ENCODE measurements at places on chromosomes 1 and 21.

DNA sequence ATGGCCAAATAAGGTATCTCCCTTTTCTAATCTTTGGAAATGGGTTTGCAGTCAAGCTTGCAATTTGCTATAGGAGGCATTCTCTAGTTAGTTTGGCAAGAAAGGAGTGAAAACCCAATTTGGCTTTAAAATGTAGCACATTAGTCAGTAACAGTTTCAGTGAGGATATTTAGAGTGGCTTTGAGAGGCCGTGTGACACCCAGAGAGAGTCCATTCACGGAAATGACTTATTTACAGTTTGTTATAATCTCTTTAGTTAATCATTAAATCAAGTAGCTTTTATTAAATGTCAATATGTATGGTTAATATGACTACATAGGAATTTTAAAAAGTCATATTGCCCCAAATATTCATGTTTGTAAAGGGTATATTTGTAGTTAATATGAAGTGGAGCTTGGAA, 9.6 kb downstream of the ZBTB18 start:
- DNase-seq = no peak

- no peak for DNase-seq
These were observed 69.5 kb downstream of the RHOU start for GRCh38 chr1:228804640-228805413.

DNA sequence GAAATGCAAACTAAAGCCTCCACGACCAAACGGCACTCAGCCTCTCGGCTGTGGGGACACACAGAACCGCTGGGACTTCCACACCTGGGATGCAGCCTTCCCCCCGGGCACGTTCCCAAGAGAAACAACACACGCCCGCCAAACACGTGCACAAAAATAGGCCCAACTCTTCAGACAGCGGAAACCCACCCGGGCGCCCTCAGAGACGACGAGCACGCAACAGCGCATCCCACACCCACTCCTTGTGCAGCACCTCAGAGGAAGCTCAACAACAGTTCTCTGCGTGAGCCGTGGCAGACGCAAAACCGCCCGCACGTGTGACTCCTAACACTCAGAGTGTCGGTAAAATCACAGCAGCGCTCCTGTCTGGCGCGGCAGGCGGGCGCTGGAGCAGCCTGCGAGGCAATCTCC, 5.3 kb downstream of the C1orf159 start:
- DNase-seq = no peak

GRCh38 chr1:210373878-210374599, 45.3 kb downstream of the HHAT start:
- DNase-seq = no peak

- DNase-seq = no peak
These were observed 78.2 kb downstream of the SIM2 start for GRCh38 chr21:36776981-36777617.

GRCh38 chr1:168836469-168836868, 107.5 kb upstream of the DPT start:
- no peak for DNase-seq

DNA sequence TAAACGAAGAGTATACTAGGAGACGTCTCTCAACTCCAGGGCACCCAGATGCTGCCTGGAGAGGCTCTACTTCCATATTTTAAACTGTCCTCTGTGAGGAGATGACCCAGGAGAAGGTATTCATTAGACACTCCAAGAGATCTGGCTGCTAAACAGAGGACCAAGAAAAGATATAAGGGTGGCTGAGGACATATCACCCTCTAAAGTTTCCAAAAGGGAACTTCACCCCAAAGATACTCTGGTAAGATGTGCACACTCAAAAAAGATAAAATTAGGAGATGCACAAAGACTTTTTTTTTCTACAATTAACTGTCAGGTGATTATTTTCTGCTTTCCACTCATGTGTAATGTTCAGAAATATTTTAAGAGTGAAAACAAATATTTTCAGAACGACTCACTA, 1.4 kb downstream of the ZNF670 start:
- no peak for DNase-seq

DNA sequence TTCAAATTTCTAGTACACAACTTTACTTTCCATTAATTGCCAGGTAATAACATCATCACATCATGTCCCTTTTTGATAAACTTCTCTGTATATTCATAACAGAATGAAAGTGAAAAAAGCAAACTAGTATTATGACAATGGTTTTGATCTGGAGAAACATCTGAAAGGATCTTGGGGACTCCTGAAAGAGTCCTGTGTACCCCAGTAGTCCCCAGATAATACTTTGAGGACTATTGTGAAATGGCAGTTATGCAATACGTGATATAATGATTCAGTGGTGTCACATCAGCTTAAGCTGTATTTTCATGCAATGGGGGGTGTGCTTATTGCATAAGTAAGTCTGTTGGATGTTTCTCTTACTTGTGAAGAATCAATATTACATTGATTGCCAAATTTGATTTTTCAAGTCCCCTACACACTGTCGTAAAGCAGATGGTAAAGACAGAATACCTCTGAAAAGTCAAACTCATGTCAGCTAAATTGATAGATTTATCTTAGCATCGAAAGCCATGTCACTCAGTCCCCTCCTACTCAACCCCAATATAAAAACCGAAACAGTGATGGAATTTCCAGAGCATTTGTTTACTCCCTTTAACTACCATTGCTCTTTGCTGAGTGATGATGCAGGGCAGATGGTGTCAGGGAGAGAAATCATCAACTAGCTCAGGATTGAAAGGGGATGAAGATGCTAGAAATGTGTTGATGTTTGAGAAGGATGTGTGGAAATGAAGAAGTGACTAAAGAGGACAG, 146.7 kb upstream of the C1orf105 start:
- DNase-seq = no peak
